ENCODE measurements at places on chromosomes 6 and 20.

- no peak for DNase-seq
These were observed 12.4 kb upstream of the KIF25 start for GRCh38 chr6:167984876-167985604.

GRCh38 chr6:141963543-141964295 lies 169.0 kb upstream of the GJE1 start:
- no peak for DNase-seq

DNA sequence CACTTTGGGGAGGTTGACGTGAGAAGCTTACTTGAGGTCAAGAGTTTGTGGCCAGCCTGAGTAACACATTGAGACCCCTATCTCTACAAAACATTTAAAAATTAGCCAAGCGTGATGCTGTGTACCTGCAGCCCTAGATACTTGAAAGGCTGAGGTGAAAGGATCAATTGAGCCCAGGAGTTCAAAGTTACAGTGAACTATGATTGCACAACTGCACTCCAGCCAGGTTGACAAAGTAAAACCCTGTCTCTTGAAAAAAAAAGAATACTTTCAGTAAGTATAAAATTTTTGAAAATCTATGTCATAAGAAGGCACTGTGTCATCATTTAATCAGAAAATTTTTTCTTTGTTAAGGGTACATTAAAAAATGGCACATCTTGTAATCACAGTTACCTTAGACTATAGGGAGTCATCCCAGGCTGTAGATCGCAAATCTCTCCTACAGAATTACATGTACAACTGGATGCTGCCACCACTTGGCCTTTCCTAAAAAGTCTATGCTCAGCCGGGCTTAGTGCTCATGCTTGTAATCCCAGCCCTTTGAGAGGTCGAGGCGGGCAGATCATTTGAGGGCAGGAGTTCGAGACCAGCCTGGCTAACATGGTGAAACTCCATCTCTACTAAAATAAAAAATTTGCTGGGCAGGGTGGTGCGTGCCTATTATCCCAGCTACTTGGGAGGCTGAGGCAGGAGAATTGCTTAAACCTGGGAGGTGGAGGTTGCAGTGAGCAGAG lies 17.0 kb upstream of the MRS2 start:
- no peak for DNase-seq

- DNase-seq, result no peak
These were observed 394.6 kb upstream of the JARID2 start for GRCh38 chr6:14851281-14851680.

- no peak for DNase-seq
These were observed 16.5 kb downstream of the SNAI1 start for GRCh38 chr20:49999329-49999728.

DNA sequence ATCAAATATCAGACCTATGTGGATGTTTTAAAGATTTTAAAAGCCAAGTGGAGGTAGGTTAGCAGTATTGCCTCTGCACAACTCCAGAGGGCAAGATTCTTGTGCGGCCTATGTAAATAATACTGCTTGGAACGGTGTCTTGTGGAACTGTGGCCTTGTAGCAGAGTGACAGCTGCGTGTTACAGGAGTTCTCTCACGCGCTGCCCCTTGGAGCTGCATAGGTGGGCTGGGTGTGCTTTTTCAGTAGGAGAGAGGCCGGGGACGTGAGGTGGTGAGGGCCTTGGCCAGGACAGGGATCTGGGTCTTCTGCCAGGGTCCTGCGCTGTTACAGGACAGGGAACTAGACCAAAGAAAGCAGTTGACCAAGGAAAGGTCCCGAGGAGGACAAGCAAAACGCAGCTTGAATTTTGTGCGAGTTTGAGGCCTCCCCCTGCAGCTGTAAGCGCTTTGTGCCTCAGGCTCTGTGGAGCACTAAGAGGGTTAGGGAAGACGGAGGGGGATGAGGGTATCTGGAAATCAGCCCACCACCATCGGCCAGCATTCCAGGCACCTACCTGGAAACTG lies 1.5 kb downstream of the TMEM181 start:
- DNase-seq, result no peak

DNA sequence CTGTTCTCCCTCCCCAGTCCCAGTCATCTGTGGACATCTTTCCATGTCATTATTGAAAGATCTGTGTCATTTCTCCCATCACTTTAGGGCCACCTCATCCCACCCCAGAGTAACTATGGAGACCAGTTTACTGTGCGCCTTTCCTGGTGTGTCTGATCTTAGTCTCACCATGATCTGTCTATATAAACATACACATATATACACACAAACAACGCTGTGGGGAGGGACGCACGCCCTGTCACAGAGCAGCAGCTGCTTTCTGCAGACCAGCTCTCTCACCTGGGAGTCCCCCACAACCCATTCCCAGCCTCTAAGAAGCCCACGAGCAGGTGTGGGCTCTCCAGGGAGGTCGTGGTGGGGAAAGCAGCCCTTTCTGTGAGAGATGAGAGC lies 68.1 kb upstream of the TOX2 start:
- DNase-seq, result no peak

- no peak for DNase-seq
These were observed 116.0 kb upstream of the SUPT3H start for GRCh38 chr6:45493761-45494160.

GRCh38 chr6:18330548-18331081 lies 56.5 kb upstream of the RNF144B start:
- no peak for DNase-seq

DNA sequence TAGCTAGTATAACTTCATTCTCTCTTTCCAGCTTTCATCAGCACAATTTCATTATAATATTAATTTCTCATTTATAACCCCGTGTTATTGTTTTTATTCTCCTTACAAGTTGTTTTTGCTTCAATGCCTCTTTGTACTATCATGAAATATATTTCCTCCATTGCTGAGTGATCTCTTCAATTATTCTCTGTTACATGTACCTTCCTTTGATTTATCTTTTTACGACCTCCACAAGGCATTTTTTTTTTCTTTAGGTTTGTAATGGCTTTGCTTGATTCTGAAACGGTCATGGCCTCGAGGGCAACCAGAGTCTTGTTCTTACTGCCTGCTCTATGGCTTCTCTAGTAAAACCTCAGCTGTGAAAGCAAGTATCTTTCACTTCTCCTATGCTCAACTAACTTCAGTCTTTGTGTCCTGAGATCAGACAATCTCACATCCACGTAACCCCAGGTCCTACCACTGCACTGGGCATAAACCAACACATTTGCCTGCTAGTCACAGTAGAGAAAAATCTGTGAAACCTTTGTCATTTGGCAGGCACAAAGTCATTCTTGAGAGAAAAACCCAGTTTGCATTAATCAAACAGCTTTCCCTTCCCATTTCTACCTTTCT lies 119.9 kb downstream of the UST start:
- DNase-seq, result no peak

- DNase-seq, result no peak
These were observed 116.1 kb downstream of the RIN2 start for GRCh38 chr20:19874040-19874727.

Data from NCI-H748 treated with DMSO at 0.1 percent for 48 hours (cell line).